Right renal cortex interstitium (tissue), 3 donors: ENCODE measurements at places on chromosomes 7 and 10. TPM values are rescaled to one million over a fixed set of nuclear protein-coding genes. Genes with fewer than 3 reads are reported as not detected.

- DNase-seq: peak; percentile 13
These were observed 13.6 kb upstream of the BPGM start for GRCh38 chr7:134632937-134633540.

DNA sequence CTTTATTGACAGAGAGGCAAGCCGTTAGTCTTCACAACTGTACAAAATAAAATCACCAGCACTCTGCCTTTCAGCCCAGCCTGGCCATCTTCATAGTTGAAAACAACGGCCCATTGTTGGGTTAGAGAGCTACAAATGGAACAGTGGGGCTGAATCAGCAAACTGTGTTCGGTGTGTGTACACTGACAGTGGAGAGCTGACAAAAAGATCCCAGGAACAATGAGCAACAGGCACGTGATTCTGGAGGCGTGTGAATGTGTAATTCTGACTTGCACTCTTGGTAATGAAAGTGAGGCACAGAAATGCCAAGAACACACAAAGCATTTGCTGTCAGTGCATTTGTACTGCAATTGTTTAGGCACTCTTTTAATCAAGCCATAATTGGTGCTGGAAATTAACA is 303.7 kb downstream of the WDR11 start:
- DNase-seq: no peak

LRCH4 gene
- 25.5 TPM for polyA plus RNA-seq

- no peak for DNase-seq
These were observed 107.6 kb upstream of the FAM3C start for GRCh38 chr7:121503730-121504129.

DNA sequence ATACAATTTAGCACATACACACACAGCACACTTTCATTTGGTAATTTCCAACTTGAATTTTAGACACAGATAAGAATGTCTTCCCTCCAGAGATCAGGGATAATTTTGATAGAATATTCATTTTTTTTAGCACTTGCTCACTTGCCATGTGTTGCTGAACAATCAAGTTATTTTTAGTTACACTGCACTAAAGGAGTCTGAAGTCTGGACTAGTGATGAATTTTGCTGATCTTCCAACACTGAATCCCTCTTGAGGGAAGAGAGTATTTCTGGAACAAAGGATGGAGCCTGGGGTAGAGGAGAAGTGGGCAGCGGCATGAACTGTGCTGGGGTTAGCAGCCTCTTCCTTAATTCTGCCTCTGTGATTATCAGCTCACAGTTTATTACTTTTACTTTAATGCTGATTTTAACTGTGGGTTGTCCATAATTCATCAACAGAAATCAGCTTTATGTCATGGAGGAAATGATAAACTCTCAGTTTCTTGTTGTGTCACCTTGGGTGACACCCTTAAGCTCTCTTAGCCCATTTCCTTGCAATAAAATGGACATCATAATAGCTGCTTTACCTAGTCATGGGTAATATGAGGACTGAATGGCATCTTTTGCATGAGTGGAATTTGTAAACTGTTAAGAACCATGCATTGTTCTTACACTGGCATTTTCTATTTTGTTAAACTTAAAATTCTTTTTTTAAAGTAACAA is 32.1 kb downstream of the SGPL1 start:
- no peak for DNase-seq

DNA sequence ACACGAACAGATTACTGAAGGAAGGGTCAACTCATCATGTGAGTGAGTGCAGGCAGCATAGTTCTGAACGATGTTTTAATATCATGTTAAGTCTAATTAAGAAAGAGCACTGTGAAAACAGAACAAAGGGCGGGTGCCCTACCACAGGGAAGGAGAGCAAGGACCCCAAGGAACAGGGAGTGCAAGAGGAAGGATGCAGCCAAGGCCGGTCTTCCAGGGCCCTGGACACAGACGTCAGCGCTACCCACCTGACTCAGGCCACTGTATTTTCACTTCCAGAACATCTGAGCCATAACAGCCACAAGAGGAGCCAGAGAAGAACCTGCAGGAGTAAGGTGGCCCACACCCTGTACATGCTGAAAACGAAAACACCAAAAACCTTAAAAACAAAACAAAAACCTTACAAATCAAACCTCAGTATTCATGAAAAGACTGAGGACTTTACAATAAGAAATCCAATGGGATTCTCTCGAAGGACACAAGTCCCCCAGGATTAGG is 506.1 kb upstream of the AKR1E2 start:
- DNase-seq: no peak

CALML3 gene
- not detected for polyA plus RNA-seq

TMEM139 gene
- 64.3 TPM for polyA plus RNA-seq

GPR15LG gene
- 0.76 TPM for polyA plus RNA-seq

DNA sequence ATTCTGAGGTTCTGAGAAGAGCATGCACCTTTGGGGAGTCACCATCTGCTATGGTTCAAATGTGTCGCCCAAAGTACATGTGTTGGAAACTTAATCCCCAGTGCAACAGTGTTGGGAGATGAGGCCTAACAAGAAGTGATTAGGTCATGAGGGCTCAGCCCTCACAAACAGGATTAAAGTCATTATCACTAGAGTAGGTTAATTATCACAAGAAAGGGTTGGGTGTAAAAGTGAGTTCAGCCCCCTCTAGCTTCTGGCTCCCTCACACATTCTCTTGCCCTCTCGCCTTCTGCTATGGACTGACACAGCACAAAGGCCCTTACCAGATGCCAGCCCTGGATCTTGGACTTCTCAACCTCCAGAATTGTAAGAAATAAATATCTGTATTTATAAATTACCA is 100.3 kb upstream of the C10orf90 start:
- no peak for DNase-seq

LARP4B gene
- polyA plus RNA-seq: 39.6 TPM

TSPAN14 gene
- 85.7 TPM for polyA plus RNA-seq

GRCh38 chr7:39042670-39043069 is 65.0 kb downstream of the POU6F2 start:
- no peak for DNase-seq
